ENCODE measurements at places on chromosomes 3 and 15.
A peak's percentile ranks its signal among the peaks of the same experiment; 100 is the strongest.

- DNase-seq, result no peak
Measured at GRCh38 chr15:76983590-76984375, 11.1 kb upstream of the PSTPIP1 start.

DNA sequence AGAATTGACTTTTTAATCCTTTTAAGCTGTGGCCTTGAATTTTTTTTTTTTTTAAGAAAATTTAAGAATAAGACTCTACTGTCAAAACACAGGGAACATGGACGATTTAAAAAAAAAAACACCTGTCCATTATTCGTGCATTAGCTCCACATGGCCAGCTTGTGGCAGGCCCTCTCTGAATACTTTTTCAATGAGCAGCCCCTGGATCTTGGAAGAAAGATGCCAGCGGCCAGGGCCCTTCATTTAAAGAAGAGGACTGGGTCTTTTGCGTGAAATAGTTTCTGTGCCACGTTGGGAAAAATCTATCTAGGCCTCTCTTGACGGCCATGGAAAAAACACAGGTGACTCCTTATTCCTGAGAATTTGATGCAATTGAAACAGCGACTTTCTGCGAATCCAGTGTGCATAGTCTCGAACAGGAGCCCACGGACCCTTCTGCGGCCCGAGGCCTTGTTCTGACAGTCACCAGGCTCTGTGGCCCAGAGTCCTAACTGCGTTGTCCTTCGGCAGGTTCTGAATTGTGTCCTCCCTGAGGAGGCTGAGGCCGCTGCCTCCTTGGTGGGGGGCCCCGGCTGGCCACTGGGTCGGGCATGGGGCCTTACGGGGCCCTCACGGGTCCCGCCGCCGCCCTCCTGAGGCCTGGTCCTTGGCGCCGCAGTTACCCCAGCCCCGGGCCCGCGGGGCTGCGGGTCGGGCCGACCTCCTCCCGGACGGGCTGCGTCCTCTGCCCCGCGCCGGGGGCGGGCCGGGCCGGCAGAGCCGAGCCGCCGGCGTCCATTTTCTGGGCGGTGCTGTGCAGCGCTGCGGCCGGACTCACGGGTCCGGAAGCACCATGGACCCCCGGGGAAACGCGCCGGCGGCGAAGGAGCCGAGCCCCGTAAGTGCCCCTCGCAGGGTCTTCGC, 33.5 kb downstream of the ZBTB38 start:
- peak; percentile 55 for DNase-seq

DNA sequence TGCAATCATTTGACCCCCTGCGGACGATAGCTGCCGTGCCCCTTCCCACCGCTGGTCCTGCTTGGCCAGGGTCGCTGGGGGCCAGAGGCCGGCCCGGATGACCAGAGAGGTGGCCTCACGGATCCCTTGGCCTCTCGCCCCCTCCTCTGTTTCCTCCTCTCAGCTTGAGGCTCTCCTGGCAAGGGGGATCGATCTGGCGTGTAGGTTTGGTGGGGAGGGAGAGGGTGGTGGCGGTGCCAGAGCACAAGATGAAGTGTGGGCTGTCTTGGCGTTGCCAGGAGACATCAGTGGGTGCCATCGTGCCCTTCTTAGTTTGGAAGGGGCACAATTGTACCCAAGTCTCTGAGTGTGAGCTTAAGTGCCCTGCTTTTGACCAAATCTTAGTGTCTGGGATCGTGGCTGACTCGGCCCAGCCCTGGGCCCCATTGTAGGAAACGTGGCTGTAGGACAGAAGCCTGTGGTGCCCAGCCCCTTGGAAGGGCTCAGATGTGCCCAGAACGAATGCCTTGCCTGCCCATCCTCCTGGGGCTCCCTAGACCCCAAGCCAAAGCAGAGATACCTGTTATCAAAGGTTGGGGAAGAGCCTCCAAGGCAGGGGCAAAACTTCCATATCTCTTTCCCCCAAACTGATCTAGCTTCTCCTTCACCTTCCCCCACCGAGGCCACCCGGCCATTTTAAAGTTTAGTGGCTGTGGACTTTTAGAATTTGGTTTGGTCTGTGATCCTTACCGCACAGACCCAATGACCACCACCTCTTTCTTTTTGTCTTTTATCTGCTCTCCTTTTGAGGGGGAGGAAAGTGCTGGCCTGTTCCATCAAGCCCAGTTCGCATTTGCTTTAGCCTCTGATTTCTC, 14.4 kb downstream of the NR2F2 start:
- no peak for DNase-seq

GRCh38 chr3:170869645-170870593, at the start of gene RPL22L1:
Gene RPL22L1, minus strand, starts transcription at chr3:170870195. Its CDS starts 28 bp downstream, at chr3:170870167.
- DNase-seq, result peak; percentile 89

- DNase-seq, result no peak
Measured at GRCh38 chr3:4972652-4973643, 6.3 kb upstream of the BHLHE40 start.

GRCh38 chr15:92576597-92577200, 78.9 kb downstream of the FAM174B start:
- no peak for DNase-seq

- no peak for DNase-seq
Measured at GRCh38 chr15:50128266-50128665, 9.2 kb upstream of the ATP8B4 start.

- no peak for DNase-seq
Measured at GRCh38 chr3:24475925-24476324, 18.7 kb downstream of the THRB start.

GRCh38 chr3:123768480-123769355, 115.4 kb downstream of the MYLK start:
- no peak for DNase-seq

DNA sequence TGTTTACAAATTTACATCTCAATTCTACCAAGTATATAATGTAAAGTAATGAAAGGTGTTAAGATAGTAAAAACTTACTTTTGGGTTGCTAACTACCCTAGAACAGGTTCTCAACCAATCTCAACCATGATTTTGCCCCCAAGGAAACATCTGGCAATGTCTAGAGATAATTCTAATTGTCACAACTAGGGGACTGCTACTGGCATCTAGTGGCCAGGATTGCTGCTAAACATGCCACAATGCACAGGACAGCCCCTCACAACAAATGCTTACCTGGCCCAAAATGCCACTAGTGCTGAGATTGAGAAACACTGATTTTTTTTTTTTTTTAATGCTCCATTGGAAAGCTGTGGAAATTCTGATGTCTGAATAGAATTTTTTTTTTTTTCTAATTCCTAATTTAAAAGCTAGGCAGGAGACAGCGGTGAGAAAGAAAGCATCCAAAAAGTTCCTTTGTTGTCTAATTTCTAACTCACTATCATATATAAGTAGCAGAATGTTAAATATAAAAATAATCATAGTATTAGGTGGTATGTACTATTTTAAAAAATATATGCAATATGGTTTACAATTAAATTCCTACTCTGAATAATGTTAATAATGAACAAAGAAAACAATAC, 81.5 kb downstream of the TJP1 start:
- DNase-seq, result no peak

- no peak for DNase-seq
Measured at GRCh38 chr15:64903326-64903950, 8.3 kb upstream of the ANKDD1A start.

- no peak for DNase-seq
Measured at GRCh38 chr3:58005669-58006068, 2.6 kb upstream of the FLNB start.

- DNase-seq, result peak; percentile 27
Measured at GRCh38 chr3:192303235-192303634, 424.1 kb downstream of the FGF12 start.

DNA sequence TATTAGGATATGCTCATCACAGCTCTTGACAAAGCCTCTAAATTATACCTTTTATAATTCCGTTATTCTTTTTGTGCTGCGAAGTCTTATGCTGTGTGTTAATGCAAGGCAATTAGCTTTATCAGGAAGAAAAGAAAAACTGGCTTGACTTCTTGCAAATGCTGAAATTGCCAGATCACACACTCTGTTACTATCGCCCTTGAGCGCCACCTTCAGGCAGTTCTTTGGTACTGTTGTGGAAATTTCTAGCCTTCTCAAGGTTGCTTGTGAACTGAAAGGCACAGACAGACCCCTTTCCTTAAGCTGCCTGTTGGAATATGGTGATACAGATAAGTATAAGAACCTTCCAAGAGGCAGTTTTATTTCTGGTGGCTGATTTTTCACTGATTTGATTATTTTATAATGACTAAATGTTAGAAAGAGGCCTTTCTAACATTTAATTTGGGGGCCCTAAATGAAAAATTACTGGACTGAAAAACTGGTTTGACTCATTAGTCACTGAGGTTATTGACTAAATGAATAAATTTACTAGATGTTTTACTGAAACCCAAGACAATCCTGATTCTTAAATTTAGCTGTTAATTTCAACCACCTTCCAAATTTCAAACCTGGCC, 126.2 kb upstream of the RASGRP1 start:
- peak; percentile 19 for DNase-seq

GRCh38 chr3:98536456-98537017, 4.8 kb downstream of the GPR15 start:
- DNase-seq, result no peak

GRCh38 chr3:12196684-12197083, 38.0 kb upstream of the TIMP4 start:
- no peak for DNase-seq

GRCh38 chr3:117903226-117903625, 1131.4 kb downstream of the IGSF11 start:
- DNase-seq, result no peak

GRCh38 chr3:32842987-32843386, 25.2 kb downstream of the TRIM71 start:
- DNase-seq, result no peak

- DNase-seq, result no peak
Measured at GRCh38 chr3:37772773-37773354, 88.8 kb upstream of the CTDSPL start.
